COLO829 (cell line): ENCODE measurements at places on chromosomes 13 and 19.

- DNase-seq = no peak
These were observed 283.5 kb upstream of the DACH1 start for GRCh38 chr13:72150502-72150901.

DNA sequence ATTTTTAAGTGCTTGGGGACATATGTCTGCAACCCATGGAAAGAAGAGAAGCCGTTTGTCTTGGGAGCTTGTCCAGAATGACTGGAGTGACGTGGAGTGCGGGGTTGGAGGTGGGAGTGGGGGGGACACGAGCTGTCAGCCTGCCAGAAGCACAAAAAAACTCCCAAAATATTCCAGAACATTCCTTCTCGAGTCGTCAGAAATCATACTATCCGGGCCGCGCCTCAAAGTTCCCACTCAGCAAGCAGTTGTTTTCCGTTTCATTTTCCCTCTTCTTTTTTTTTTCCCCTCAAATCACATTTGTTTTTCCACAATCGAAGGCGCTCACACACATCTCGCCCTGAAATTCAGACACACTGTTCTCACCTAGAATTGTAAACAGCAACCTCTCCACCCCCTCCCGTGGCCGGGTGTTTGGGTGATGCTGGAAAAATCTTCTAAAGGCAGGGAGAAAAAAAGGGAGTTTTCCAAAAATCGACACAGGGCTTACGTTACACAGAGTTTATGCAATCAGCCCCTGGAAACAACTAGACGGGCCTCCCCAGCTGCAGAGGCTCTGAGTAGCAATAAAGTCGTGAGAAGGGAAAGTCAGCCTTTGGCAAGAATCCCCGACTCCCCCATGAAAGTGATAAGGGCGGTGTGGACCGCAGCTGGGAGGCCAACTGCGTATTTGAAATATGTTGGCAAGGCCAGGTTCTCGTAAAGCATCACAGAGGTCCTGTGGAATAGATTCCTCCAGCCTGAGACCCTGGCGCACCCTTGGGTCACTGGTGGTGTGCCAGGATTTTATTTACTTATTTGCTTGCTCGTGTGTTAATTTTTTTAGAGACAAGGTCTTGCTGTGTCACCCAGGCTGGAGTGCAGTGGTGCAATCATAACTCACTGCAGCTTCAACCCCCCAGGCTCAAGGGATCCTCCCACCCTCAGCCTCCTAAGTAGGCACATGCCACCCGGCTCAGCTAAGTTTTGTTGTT is 31.2 kb upstream of the KLF2 start:
- peak; percentile 12 for DNase-seq

DNA sequence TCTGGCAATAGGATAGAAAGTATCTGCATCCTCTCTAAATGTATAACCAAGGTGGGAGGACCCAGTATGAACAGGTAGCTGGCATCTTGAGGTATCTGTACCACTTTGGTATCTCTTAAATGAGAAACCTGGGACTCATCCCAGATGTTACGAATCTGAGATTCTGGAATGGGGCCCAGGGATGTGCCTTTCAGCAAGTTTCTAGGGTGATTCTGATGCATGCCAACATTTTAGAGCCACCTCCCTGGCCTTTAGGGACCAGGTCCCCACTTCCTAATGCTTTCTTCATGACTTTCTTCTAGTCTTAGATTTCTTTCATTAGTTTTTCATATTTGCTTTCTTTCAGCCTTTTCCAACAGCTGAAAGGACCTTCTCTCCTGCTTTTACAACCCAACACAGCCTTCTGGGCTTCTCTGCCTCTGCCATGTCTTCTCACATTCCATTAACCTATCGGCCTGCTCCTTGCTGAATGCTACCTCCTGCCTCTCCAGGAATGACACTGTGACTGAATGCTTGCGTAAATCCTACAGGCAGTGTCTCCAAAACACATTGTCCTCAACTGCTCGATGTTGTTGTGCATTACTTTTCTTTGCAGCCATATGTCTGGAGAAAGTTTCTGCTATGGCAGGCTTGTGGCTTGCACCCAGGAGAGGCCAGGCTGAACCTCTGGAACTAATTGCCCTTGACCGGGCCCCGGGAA is 284.0 kb downstream of the DNAJC15 start:
- no peak for DNase-seq

GRCh38 chr13:31067416-31068118 is 94.1 kb downstream of the HSPH1 start:
- no peak for DNase-seq

DNA sequence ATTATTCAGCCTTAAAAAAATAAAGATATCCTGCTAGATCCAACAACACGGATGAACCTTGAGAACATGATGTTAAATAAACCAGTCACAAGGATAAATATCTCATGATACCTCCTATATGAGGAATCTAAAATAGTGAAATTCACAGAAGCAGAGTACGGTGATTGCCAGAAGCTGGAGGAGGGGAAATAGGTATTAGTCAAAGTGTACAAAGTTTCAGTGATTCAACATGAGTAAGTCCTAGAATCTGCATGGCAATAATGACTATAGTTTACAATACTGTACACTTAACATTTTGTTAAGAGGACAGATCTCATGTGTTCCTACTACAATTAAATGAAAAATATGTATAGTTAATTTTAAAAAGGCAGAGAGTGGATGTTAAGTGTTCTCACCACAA is 206.6 kb upstream of the SLC10A2 start:
- DNase-seq = no peak

DNA sequence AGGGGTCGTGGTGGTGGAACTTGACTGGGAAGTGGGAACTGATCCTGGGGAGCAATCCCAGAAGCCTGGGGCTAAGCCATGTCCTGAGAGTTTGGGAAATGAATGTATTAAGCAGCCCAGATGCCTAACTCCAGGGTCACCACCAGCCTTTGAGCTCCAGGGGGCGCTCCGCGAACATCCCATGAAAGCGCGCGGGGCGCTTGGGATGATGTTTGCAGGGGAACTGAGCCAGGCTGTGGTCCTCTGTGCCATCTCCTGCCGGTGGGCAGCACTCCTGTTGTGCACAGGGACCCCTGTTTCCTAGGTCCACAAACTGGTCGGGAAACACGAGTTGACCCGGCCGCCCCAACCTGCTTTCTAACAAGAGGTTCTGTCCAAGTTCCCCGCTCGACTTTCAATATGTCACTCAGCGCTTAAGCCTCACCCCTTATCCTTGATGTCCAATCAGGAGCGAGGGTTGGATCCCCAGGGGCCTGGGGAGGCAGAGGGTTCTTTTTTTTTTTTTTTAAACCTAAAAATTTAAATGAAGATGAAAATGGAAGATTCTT is 14.4 kb downstream of the LEUTX start:
- DNase-seq = peak; percentile 71

- no peak for DNase-seq
These were observed at the start of gene HIF3A for GRCh38 chr19:46296722-46297461. Gene HIF3A (plus strand): TSS chr19:46297042. CDS start chr19:46297077, 35 bp downstream.

DNA sequence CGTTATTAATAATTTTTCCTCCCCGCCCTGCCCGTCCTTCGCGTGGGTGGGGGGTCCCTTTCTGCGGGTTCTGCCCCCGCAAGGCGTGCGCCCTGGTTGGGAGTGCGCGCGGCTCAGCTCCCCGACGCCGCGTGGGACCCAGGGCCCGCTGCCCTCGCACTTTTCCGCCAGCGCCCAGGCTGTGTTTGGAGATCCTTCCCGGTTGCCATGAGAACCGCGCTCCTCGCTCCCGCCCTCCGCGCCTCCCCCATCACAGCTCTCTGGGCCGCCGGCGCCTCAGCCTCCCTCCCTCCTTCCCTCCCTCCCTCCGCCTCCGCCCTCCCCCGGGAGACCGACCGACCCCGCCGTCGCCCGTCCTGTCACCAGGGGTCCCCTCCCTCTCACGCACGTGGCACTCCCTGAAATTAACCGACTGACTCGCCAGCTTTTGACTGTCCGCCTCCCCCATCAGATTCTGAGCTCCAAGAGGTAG is 2.4 kb upstream of the SSBP4 start:
- DNase-seq = peak; percentile 84

DNA sequence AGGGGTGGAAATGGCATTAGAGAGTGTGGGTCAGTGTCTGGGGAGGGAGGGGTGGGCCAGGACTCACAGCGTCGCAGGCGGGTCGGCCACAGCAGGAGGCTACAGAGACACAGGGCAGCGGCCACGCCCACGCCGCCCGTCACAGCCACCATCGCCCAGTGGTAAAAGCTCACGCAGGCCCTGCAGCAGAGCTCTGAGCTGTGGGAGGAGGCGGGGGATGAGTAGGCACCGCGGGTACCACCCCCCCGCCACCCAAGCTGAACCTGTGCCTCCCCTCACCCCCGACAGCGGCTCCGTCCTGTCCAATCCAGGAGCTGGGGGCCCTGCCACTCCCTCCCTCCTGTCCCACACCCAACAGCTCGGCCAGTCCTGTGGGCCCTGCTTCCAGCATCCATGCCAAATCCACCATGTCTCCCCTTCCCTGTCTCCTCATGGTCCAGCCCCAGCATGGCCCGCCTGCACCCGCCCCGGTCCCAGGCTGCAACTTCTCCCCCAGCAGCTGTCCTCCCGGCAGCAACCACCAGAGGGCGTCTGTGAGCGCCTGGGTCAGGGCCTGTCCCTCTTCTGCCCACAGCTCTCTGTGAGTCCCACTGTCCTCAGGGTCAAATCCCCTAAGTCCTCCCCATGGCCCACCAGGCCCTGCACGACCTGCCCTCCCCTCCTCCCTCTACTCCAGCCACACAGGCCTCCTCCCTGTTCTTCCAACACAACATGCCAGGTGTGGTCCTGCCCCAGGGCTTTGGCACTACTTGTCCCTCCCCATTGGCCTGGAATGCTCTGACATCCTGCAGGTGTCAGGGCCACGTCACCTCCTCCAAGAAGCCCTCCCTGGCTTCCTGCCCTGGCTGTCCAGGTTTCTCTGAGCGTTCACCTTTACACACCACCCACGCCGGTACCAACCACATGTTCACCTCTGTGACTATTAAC is 6.0 kb downstream of the TEKTIP1 start:
- DNase-seq = peak; percentile 50

- no peak for DNase-seq
These were observed 33.7 kb downstream of the SIAH3 start for GRCh38 chr13:45817833-45818232.

DNA sequence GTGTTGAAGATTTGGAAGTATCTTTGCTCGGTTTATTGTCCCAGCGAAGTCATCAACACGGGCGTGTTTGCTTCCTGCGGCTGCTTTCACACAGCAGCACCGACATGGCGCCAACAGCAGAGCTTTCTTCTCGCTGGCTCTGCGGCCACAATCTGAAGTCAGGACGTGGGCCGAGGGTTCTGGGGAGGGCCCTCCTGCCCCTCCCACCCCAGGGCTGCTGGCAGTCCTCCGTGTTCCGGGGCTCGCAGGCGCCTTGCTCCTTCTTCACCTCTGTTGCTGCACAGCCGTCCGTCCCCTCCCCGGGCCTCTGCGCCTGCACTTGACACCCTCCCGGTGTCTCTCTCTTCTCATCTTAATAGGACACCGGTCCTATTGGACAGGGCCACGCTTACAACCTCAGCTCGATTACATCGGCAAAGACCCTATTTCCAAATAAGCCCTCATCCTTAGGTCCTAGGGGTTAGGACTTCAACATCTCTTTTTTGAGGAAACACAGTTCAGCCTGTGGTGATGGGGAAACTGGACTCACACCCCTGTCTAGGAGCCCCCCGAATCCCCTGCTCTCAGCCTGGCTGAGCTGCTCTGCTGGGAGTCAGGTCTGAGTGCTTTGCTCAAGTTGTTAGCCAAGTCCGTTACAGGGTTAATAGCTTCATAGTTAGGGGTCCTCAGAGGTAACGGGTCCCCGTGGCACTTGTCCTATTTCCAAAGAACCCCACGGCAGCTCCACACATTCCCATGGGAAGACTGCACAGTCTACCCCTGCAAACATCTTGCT is 2.7 kb upstream of the TEX29 start:
- no peak for DNase-seq

DNA sequence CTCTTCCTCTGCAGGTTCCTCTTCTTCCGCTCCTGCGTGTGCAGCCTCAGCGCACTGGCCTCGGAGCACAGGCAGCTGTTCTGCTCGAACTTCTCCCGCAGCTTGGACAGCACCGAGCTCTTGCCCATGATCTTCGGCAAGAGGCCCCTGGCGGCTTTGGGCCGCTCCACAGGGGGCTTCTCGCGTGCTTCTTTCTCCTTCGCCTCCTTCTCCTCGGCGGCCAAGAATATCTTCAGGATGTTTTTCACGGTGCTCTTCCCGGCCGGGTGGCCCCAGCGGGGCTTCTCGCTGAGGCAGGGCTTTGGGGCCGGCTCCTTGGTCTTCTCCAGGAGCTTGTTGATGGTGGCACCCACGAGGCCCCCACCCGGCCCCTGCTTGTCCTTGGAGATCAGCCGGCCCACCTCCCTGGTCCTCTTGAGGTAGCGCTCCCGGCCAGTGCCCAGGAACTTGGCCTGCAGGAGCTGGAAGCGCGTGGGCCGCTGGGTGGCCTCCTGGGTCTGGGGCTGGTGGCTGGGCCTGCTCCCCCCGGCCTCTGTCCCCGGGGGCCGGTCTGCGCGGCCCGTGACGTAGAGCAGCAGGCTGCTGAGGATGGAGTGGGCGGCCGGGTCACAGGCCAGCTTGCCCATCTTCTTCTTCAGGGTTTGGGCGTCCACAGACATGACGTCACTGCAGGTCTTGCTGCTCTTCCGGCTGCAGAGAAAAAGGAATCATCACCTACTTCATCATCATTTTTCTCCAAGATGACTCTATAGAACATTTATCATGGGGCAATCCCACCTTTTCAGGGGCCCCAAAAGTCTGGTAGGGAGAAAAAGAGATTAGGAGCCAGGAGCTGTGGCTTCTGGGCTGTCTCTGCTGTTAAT is 43.8 kb upstream of the GRTP1 start:
- no peak for DNase-seq

DNA sequence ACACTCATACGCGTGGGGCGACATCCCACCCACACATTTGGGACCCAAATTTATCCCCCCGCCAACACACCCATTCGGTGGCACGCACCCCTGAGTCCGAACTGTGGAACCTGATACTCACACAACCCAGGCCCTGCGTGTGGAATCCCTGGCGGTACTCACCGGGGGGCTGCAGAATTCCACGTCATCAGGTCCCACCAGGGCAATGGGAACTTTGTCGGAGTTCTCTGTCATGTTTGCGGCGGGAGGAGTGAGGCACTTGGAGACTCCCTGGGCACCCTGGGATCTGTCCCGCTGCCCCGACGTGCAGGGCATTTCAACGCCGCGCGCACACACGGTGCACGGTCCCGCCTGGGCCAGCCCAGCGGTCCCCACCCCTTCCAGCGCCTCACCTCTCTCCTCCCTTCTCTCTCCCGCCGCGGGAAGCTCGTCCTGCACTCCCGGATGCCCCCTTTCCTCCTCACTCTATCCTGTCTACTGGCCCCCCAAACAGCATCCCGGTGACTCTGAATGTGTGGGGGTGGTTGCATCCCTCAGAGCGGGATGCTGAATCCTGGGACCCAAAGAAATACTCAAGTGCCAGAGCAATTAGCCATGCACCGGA is at the start of gene CNMD:
TSS of gene CNMD (minus strand) at position 353 of the 604 bp plus-strand sequence. CDS start at position 234, 119 bp downstream.
- no peak for DNase-seq

GRCh38 chr13:113053376-113053775 is 52.2 kb upstream of the F7 start:
- no peak for DNase-seq
